ENCODE measurements at places on chromosomes 1 and 21. TPM values are rescaled to one million over a fixed set of nuclear protein-coding genes. Genes with fewer than 3 reads are reported as not detected.
A peak's percentile ranks its signal among the peaks of the same experiment; 100 is the strongest.

DNA sequence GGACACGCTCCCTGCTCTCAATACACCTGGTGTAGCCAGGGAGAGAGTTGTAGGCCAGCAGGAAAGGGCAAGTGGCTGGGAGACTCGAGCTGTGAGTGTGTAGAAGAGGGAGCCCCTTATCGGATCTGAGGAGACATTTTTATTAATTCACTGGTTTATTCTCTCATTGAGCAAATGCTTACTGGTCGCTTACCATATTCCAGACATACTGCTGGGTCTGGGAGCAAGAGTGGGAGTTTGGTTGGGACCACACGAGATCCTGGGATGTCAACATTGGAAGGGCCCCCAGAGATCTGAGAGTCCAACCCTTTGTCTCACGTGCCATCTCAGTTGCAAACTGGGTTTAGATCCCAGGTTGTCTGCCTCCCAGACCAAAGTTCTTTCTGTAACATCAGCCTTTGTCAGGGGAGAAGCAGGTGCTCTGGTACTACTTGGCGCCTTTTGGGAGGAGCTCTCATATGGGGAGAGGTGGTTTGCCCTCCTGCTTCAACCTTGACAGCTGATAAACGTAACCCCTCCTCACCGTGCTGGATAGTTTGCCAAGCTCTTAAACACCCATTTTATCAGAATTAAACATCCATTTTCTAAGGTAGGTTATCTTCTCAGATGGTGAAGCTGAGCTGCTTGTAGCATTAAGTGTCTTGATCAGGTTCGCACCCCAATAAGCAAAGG lies 742 bp downstream of the TMEM222 start:
- peak; percentile 48 for DNase-seq

DNA sequence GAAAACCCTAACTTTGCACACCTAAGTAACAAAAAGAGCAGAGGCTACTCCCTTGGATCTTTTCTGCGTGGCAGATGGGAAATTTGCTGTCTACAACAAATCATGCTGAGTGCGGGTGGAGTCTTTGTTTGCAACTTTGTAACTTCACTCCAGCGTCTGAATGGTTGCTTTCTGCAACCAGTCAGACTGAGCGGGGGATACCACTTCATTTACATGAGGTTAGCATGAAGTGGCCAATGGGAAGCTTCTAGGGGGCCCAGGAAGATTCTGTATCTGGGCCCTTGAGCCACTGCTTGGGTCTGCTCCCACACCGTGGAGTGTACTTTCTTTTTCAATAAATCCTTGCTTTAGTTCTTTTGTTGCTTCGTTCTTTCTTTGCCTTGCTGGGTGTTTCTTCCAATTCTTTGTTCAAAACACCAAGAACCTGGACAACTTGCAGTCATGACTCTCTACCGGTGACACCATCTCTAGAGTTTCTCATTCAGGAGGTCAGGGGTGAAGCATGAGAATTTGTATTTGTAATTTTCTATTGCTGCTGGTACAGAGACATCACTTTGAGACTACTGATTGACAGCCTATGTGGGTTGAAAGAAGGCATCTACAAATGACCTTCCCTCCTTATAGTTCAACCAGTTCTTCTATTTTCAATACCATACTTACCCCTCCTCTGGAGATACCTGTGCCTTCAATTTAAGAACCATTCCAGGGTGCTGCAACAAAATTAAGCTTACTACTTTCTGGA lies 55.8 kb upstream of the RC3H1 start:
- peak; percentile 22 for DNase-seq

DNA sequence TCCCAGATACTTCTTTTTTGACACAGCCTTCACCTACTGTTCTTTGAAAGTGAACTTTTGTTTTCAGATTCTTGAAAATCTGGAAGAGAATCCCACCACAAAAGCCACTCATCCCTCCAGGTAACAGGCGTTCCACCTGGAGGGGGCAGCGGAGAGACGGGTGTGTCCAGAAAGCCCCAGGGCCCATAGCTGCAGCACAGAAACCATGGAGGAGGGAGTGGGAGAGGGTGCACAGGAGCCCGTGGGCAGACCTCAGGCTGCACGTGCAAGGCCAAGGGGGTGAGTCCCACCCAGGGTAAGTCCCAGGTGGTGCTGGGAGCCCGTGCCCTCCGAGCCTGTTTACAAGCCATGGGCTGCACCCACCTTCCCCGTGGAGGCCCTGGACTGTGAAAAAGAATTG lies 86.5 kb downstream of the PSMG1 start:
- DNase-seq = peak; percentile 87

DNA sequence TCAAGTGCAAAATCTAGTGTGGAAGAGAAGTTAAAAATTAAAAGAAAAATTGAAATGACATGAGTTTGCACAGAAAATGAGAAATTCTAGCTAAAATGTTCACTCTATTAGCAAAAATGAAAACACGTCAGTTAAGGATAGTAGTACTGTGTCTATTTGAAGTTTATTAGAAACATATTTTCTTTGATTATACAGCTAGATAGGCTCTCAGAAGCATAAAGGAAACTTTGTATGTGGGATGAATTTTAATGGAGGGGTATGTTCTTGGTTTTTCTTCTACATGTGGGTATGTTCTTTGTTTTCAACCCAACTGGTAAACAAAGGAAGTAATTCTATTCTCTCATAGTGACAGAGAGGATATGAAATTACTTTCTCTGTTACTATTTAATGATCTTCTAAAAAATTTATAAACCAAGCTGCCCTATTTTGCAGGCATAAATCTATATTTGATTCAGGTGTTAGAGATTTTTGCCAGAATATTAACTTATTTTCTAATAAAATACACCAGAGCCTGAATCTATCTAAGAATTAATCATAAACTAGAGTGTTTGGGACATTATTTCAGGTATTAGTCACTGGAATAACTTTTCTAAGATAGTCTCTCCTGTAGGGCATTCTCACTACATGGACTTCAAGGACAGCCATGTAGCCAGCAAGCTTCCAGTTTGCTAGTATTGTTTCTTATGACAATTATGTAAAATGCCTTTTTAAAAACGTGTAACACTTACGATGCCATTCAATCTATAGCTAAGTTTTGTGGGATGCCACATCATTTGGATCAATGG lies 15.8 kb downstream of the GPSM2 start:
- DNase-seq = no peak

DNA sequence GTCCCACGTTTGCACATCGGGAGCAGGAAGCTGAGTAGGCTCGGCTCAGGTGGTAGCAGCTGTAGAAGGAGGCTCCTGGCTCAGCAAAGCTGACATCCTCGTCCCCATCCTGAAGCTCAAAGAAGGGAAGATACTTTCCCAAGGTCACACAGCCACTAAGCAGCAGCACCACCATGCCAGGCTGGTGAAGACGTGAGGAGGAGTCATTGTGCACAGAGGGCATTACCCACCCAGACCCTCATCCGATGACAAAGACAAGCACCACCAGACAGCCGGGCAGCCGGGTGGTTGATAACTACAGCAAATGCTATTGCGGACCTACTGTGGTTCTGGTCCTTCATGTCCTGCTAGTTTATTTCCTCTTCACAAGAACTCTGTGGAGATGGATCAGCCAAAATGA lies 186.9 kb downstream of the MATN1 start:
- DNase-seq = no peak

DNA sequence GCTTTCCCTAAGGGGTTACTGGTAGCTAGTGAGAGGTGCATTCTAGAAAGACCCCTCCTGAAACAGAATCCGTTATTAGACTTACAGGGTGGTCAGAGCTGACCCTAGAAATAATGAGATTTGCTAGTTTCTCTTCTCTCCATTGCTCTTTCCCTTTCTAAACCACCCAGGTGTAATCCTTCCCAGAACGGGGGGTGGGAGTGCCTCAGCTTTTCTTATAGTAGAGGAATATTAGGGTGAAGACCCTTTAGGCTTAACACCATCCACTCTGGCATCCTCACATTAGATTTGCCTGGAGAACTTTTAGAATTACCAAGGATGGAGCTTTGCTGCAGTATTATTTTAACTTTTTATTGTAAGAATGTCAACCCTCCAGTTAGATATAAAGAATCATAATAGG lies 49.4 kb downstream of the CAPN9 start:
- DNase-seq = no peak

DNA sequence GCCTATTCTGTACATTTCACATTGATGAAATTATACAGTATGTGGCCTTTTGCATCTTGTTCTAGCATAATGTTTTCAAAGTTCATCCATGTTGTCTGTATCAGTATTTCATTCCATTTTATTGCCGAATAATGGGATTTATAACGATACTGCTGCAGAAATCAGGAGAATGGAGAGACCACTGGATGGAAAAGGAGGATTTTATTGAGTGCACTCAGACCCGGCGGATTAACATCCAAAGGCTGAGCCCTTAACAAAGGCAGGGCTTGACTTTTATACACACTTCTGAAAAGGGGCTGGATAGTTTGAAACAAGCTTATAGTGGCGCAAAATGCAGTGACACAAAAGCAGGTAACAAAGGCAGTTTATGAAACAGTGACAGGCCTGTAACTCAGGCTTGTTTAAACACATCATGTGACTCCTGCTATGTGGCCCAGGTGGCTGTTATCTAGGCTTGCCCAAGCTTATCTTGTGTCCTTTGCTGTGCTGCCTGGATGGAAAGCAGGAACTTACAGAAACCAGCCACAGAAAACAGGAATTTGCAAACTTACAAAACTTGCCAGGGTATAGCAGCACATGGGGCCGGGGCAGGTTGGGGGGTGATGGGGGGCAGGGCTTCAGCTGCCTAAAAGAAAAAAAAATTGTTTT lies 32.8 kb upstream of the KCNJ15 start:
- no peak for DNase-seq

- DNase-seq = no peak
Observed at GRCh38 chr1:40003156-40004093, 37.1 kb upstream of the CAP1 start.

GRCh38 chr1:235644693-235645305 lies 4.8 kb downstream of the GNG4 start:
- DNase-seq = no peak

- no peak for DNase-seq
Observed at GRCh38 chr1:117820096-117820495, 109.3 kb downstream of the GDAP2 start.

- DNase-seq = peak; percentile 61
Observed at GRCh38 chr1:226980565-226981385, 40.7 kb downstream of the COQ8A start.

GRCh38 chr21:38772646-38773045 lies 33.1 kb upstream of the ETS2 start:
- DNase-seq = no peak

GRCh38 chr1:223543560-223543959 lies 121.9 kb downstream of the CAPN8 start:
- DNase-seq = no peak

KLF17 gene
- total RNA-seq = not detected

CFAP74 gene
- not detected for total RNA-seq

CD5L gene
- total RNA-seq = not detected

TNNI3K gene
- total RNA-seq = not detected

SLC45A3 gene
- total RNA-seq = 19.2 TPM

OVAAL gene
- not detected for total RNA-seq

Measured in H7 (cell line).